Ovary (tissue), 10 donors: ENCODE measurements at places on chromosomes 3 and 15. TPM values are rescaled to one million over a fixed set of nuclear protein-coding genes. Genes with fewer than 3 reads are reported as not detected.

RTP3 gene
- total RNA-seq = not detected

DNA sequence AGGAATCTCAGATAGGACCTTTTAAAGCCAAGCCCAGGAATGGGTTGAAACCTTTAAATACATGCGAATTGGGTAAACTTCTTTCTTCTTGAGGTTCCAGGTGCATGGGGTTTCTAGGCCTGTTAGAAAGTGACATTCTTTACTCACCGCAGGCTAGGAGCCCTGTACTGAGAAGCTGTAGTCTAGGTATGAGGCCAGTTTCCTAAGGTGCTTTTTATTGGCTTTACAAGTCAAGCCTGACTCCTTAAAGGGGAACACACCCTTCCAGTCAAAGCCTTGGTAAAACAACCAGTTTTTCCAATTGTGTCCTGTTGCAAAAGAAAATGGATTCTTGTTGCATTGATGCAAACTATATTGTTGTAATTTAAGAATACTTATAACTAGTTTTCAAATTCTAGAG, 76.1 kb upstream of the ATP11B start:
- no peak for DNase-seq

DNA sequence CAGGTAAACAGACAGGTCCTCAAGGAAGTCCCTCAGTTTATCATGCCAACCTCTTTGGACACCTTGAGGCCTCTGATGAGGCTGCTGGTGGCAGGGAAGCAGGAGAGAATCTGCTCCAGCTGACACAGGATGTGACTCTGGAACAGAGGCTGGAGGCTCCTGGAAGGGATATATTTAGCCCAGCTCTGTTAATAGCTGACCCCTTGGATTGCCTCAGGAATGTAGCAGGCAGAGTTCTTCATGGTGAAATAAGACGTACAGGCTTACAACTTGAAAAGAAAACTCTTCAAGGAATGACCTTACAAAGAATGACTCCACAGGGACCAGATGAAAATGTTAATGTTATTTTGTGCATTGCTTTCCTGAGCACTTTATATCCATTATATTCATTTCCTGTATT, 90.5 kb downstream of the AQP9 start:
- no peak for DNase-seq

DNA sequence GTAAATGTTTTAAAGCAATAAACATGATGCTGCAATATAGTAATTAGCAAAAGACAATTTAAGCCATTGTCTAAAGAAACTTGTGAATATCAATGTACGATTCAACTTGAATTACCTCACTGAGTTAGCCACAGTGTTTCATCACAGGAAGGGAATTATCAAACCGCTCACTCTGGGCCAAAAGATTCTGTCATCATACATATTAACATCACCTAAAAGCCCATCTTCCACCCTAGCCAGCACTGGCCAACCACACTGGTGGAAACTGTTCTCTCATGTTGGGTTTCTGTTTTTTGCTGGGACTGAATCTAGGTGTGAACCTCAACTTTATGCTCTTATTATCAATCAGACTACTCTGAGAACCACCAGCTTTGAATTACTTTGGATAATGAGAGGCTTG, 497.7 kb upstream of the THBS1 start:
- DNase-seq = no peak

DNA sequence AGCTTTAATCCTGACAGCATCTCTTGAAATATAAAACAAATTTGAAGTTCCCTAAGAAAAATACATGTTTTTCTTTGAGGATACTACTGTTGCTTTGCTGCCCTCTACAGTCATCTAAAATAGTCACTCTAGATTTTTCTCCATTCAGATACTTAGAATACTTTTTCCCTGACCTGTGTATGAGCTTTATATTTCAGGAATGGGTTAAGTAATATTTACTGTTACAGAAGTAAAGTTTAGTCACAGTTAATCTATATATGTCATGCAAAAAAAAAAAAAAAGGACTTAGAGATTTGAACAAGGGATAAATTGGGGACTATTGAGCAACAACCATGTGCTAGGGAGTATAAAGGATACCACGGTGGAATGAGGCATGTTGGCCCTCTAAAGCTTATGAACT, 8.8 kb downstream of the NECTIN3 start:
- DNase-seq = no peak

DNA sequence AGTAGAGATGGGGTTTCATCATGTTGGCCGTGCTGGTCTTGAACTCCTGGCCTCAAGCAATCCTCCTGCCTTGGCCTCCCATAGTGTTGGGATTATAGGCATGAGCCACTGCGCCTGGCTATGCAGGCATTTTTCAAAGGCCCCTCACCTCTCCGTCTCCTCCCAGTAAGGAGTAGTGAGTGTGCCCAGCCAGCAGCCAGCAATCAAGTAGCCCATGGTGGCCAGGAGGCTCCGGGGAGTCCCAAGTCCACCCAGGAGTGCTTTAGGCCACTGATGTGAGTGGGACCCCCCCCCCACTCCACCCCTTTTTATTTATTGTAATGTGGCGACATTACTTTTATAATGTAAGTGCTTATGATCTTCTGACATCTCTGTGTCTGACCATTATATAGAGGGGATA, 8.1 kb downstream of the ISG20 start:
- no peak for DNase-seq

- DNase-seq = no peak
Measured at GRCh38 chr3:63795438-63795837, 23.7 kb upstream of the C3orf49 start.

- DNase-seq = no peak
Measured at GRCh38 chr15:35669021-35669420, 123.1 kb upstream of the DPH6 start.

ROPN1 gene
- total RNA-seq = not detected

DNA sequence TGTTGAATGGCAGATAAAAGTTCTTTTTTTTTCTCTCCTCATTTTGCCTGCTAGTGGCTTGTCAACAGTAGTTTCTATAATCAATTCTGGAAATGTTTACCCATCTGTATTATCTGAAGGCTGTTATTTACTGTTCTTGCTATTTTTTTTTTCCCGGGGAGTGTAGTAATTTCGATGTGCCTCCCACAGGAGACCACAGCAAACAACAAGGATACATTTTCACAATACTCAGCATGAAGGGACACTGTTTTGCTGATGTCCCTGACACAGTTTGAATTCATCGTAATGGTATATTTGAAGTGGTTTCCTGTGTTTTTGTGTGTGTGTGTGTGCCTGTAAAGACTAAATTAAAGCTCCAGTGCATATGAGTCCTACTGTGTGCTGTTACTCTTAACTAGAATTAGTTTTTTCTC, 92.1 kb upstream of the ICE2 start:
- no peak for DNase-seq

TMEM108 gene
- not detected for total RNA-seq

- DNase-seq = peak; percentile 27
Measured at GRCh38 chr3:127735767-127736693, 63.3 kb downstream of the ABTB1 start.

DNA sequence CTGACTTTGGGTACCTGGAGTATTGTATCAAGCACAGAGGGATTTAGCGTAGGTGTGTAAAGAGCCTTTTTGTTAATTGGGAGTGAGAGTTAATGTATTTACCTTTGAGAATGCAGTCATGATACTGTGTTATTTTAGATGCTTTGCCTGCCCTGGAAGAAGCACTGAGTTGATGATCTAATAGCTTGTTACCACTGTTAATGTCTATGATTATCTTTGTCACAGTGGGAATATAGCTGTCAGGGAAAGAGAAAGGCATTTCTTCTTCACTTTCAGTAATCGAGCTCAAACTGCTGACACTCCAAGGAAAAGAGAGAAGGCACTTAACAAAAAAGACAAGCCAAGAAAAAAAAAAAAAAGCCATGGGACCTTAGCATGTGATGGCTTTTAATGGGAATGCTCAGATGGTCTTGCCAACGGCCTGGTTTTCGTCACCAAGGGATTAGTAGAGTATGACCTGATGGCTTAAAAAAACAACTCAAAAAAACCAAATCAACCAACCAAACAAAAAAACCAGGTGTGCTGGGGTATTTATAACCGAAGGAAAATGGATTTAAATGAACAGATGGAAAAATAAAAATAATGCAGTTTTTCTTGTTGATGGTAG, 387.4 kb downstream of the PTPRG start:
- DNase-seq = no peak

DNA sequence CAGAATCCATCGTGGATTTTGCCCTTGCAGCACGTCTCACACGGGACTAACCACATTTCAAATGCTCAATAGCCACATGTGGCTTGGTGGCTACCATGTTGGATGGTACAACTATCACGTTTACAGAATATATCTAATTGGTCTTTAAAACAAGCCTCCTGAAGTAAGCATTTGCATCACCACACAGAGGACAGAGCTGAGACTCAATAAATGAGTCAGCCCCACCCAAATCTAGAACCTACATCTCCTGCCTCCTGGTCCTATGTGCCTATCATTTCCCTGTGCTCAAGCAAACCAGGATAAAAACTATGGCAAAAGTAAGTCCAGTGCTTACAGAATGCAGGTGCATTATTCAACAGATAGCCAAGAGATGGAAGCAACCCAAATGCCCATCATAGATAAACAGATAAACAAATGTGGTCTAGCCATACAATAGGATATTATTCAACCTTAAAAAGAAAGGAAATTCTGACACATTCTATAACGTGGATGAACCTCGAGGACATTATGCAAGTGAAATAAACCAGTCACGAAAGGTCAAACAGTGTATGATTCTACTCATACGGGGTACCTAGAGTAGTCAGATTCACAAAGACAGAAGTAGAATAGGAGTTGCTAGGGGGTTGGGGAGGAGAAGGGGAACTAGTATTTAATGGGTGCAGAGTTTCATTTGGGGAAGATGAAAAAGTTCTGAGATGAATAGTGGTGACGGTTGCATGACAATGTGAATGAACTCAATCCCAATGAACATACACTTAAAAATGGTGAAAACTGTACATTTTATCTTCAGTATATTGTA, 43.9 kb downstream of the SRGAP3 start:
- DNase-seq = no peak

- DNase-seq = no peak
Measured at GRCh38 chr3:30475038-30475808, 131.2 kb upstream of the TGFBR2 start.

C3orf49 gene
- not detected for total RNA-seq

FANCD2OS gene
- total RNA-seq = not detected

PLSCR5 gene
- total RNA-seq = not detected

DNA sequence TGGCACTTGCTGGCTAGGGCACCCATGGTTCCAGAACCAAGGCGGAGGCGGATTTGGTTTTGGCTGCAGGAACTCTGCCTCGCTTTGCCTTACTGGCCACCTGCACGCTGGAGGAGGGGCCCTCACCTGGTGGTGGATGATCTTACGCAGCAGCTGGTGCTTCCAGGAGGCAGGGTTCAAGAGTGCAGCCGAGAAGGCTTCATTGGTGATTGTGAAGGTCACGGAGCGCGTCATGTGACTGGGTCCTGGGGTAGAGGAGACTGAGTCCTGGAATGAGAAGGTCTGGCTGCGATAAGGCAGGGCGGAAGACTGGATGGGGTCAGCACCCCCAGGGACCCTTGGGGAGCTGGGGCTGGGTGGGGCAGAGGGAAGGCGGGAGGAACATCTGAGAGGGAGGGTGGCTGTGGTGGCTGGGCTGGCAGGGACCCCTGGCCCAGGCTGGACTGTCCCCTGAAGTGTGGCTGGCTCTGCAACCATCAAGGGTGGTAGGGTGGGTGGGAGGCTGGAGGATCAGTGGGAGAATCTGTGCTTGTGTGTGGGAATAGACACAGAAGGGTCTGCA, 25.8 kb upstream of the GOLGA6C start:
- peak; percentile 23 for DNase-seq

- no peak for DNase-seq
Measured at GRCh38 chr3:36489101-36489500, 108.8 kb downstream of the STAC start.

DNA sequence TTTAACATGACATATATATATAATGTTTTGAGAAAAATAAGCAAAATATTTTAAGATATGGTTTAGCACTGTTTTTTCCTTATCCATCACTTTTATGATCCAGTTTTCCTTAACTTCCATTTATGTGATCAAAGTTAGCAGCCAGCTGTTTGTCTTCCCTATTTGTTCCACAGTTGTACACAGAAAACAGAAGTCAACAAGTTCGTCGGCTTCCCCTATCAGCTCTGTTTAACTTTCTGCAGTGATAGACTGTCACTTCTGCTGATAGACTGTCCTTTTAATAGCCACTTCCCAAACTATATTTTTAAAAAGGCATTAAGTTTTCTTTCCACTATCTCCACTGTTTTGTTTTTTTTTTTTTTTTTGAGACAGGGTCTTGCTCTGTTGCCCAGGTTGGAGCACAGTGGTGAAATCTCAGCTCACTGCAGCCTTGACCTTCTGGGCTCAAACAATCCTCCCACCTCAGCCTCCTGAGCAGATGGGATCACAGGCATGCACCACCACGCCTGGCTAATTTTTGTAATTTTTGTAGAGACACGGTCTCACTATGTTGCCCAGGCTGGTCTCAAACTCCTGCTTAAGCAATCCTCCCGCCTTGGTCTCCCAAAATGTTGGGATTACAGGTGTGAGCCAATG, 7.2 kb downstream of the FSD2 start:
- DNase-seq = no peak

IFT80 gene
- 22.7 TPM for total RNA-seq

STARD9 gene
- 35.8 TPM for total RNA-seq

GRCh38 chr3:53808496-53808895, 37.7 kb downstream of the CHDH start:
- no peak for DNase-seq

SOX14 gene
- total RNA-seq = not detected

NR2E3 gene
- total RNA-seq = 0.69 TPM

- no peak for DNase-seq
Measured at GRCh38 chr15:77838061-77838460, 205.3 kb upstream of the LINGO1 start.

SLMAP gene
- total RNA-seq = 45.8 TPM

GATM gene
- 185 TPM for total RNA-seq

DNA sequence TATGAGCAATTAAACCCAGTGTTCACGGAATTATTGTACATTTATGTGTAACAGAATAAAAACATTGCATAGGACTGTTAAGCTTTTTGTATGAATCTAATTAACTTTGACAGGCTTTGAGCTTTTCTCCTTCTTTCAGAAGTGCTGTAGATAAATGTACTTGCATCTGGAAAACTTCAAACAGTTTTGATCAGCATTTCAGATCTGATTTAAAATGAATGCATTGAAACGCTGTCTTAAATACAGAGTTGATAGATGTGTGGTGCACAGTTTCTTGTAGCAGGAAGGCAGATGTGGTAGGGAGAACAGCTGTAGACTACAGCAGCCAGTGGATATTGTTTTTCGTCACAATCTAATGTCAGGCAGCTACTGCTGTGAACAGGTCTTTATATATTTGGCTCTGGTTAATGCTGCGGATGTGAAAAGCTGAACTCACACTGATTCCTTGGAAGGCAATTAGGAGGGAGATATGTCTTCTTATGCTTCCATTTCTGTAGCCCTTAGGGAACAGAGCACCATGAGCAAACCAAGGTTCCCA, 193.8 kb upstream of the GOLIM4 start:
- no peak for DNase-seq

- no peak for DNase-seq
Measured at GRCh38 chr15:101370330-101371024, 75.4 kb upstream of the SNRPA1 start.

DNA sequence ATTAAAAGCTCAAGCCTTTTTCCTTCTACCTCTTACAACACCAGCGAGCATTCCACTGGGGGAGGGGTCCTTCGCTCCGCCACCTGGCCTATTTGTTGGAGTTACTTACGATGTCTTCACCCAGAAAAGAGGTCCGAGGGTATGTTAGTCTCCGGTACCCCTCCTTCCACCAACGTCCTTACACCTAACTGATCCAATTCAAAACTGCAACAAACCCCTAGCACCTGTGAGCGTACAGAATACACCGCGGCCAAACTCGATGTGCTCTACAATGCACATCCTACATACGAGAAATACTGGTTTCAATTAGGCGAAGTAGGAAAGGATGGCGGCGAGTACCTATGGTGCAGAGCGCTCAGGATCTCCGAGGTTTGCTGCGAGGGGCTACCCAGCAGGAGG, 944 bp downstream of the SLITRK3 start:
- no peak for DNase-seq

CCDC54 gene
- 0.24 TPM for total RNA-seq
